AG04449 (cell line): ENCODE measurements at places on chromosomes 1 and 21.

- no peak for DNase-seq
Observed at GRCh38 chr1:46983166-46983829, 40.2 kb upstream of the CYP4X1 start.

DNA sequence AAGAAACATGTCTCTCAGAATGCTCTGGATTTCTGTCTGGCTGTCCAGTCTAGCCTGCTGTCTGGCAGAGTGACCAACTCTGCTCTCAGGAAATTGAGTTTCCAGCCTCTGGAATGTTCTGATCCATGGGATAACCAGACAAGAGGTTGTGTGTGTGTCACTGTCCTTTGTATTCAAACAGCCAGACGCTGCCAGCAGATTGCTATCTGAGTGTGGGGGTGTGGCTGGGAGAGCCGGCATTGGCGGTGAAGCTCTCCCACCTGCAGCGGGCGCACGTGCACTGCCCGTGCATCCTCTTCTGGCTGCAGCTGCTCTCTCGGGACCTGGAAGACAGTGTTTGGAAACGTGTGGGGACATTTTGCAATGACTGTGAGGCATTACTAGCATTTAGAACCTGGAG, 26.1 kb downstream of the PKP1 start:
- DNase-seq = no peak

DNA sequence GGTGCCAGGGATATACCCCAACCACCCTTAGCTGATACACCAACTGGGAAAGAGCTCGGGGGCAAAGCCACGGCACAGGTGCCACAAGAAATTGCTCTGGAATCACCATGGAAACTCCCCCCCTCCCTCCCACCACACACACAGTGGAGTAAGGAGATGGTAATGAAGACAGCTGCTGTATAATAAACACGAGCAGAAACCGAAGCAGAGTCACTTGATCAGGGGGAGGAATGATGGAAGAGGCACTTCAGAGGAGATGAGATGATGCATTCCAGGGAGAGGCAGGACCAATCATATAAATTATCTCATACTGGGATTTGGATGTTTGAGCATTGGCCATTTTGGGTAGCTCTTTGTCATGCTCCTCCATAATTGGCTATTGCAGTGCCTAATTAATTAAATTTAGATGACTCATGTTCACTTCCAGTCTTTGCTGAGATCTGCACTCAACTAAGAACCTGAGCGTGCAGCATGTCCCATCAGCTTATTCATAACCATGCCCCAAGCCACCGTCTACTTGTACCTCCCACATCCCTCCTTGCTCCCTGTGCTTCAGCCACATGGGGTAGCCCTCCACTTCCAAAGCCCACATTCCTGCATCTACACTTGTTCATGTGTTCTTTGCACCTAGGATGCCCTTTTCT, 189.5 kb downstream of the ZSCAN20 start:
- DNase-seq = no peak

DNA sequence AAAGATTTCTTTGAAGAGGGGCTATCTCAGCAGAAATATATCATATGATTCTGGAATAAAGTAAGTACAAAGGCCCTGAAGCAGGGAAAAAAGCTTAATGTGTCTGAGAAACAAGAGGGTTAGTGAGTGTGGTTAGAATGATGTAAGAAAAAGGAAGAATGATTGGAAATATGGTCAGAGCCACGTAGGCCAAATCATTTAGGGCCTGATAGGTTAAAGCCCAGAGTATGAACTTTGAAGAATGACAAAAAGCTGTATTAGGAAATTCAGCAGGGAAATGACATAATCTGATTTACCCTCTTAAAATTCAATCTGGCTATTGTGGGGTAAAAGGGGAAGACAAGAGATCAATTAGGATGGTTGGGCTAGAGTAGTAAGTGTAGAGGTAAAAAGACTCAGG, 69.0 kb upstream of the MUTYH start:
- no peak for DNase-seq

DNA sequence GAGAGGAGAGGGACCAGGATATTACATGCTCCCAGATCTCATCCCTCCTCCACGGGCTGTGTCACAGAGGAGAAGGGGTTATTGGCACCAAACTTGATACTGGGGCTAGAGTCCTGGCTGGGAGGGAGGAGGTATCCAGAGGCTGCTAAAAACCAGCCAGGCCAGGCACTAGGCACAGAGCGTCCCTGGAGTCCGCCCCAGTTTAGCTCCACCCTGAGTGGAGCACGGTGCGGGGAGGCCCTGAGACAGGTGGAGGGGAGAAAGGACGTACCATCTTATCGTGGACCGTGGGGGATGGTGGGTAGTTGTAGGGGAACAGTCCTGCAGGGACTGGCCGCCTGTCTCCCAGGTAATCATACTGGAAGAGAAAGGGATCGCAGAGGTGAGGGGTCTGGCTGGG, 42.7 kb upstream of the GOLT1A start:
- no peak for DNase-seq

- DNase-seq = no peak
Observed at GRCh38 chr1:195576641-195577040, 1031.6 kb downstream of the KCNT2 start.

- peak; percentile 7 for DNase-seq
Observed at GRCh38 chr1:206963119-206963712, 7.0 kb downstream of the FCAMR start.

DNA sequence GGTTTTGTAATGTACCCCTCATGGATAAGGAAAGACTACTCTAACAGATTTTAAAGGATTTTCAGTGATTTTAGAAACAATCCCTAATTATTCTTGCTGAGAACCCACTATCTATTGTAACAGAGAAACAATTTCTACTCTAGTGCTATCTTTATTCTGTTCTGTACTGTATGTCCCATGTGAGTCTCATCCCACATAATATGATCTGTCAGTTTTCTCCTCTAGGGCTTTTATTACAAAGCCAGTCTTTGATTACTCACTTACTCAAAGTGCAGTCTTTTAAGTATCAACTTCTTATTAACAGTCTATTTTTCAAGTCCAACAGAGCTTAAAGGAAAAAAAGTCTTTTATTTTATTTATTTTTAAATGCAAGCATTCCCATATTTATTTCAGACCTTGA, 54.8 kb downstream of the CTH start:
- no peak for DNase-seq

DNA sequence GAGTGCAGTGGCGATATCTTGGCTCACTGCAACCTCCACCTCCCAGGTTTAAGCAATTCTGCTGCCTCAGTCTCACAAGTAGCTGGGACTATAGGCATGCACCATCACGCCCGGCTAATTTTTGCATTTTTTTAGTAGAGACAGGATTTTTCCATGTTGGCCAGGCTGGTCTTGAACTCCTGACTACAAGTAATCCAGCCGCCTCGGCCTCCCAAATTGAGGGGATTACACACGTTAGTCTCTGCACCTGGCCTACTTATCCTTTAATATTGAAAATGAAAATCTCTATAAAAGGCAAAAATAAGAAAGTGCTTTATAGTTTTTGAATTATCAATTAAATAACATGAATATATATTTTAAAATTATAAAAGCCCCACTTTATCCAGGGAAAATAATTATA, 190.6 kb downstream of the DPYD start:
- no peak for DNase-seq

- DNase-seq = peak; percentile 2
Observed at GRCh38 chr1:38451541-38451993, 405.0 kb upstream of the POU3F1 start.

- DNase-seq = no peak
Observed at GRCh38 chr1:186183970-186184628, 191.0 kb downstream of the TPR start.

GRCh38 chr1:214445831-214446614, 105.4 kb downstream of the PTPN14 start:
- DNase-seq = peak; percentile 89

DNA sequence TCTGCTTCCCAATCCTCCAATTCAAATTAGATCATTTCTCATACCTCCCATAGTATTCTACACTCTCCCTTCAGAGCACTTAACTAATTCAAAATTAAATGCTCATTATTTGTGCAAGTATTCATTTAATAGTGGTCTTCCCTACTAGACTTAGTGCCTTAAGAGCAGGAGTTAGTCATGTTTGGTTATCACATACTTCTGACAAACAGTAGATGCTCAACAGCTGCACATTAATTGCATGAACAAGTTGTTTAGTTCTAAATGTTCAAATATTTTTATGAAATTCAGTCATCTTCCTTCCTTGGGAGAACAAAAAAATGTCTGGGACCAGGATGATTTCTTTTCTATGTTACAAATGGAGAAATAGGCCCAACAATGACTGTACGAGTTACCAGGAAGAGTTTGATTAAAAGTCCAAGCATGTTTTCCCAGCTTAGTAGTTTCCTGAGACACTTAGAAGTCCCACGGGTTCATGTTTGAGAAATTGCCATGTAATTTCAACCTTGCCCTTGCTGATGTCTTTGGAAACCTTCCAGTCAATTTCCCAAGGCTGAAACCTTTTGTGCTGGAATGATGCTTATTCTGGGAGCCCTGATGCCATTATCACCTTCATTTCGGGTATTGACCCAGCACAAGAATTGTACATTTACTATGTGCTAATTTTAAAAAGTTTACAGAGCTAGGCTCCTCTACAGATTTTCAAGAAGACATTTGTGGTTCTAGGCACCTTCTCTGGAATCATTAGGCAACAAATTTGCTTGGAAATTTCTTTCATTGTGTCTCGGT, 437.9 kb upstream of the PLXNA2 start:
- no peak for DNase-seq

DNA sequence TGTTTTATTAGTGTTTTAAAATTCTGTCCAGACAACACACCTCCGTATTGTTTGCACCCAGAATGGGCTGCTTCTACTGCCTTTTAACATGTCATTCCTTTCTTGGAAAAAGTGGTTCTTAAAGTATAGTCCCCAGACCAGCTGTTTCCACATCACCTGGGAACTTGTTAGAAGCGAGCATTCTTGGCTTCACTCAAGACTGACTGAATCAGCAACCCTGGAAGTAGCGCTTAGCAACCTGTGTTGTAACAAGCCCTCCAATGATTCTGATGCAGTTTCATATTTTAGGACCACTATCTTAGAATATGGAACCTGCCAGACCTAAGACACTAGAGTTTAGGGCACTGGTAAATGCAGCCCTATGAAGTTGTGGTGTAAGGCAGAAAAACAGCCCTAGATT, 6.0 kb upstream of the PPIE start:
- no peak for DNase-seq

DNA sequence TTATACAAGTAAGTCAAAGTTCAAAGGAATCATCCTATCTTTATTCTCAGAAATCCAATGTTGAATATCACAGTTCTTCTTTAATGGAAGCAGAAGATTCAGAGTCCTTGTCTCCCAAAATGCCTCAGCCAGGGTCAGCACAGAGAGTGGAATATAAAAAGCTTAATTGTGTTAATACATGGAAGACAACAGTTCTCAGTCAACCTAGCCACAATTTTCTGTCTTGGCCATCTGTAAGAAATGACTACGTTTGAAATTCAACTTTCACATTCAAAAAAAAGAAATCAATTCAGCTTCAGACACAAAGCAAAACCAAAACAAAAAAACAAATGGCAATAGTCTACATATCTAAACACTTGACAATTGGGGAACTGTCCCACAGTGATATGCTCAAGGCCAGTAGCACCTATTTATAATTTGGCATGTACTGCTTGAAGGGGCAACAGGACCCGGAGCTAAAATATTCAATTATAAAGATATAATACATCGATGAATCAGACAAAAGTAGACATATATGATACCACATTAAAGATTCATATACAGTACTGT, 27.3 kb upstream of the GLIS1 start:
- no peak for DNase-seq

DNA sequence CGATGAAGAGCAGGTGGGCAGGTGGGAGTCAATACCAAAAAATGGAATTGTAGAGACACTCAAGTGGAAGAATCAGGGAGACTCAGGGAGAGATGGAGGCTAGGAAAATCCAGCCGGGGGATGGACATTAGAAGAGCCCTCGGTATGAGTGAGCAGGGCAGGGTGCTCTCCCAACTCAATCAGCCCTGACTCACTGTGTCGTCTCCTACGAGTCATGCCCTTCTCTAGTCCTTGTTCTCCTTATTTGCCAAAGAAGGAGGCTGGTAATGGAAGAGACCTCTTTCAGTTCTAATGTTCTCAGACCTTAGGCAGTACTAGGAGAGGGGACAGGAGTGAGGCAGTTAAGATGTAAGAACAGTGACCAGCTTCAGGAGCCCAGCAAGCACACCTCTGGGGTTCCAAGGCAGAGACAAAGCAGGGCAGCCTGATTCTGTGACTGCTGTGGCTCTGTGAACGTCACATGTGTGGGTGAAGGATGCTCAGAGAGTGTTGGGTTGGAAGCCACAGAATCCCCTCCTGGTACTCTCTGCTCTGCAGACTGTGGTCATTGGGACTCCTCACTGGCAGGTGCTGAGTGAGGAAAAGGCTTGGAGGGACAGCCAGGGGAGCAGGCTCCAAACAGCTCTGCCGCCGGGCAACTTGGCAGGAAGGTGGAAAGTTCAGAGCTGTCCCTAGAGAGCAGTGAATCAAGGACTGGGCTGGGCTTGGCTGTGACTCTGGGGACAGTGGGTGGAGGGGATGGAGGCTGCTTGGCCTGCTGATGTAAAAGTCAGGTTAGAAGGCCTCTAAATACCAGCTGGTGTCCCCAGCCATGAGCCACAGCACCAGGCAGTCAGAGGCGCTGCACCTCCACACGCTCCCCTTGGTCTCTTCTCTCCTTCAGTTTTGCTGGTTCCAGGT, 11.1 kb upstream of the GJA5 start:
- DNase-seq = no peak

DNA sequence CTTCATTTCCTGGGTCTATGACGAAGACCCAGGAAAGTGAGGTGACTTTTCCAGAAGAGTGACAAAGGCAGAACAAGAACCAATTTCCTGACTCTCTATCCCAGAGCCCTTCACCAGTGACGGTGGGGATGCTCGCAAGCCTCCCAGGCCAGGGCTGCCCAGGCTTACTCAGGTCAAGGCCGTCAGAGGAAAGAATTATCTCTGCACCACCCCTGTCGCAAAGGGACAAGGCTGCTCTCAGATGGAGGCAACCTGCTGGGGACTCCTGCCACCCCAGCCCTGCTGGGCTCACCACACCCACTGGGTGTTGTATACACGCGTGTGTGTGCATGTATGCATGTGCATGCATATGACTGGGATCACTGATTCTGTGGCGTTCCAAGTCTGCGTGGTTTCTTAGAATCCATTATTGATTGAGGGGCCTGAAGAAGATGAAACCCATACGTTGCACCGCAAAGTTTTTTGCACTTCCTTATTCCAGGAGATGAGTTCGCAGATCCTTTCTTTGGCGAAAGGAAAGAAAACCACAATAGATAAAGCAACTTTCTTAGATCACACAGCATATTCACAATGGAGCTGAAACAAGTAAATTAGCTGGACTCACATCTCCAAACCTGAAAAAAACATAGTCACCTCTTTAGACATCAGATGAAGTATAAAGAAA, 255.8 kb downstream of the RHOU start:
- no peak for DNase-seq

GRCh38 chr1:108208724-108209446, 8.7 kb upstream of the SLC25A24 start:
- no peak for DNase-seq

GRCh38 chr1:158458263-158458662, 3.4 kb upstream of the OR10K1 start:
- DNase-seq = no peak
